ENCODE measurements at places on chromosomes 11 and 22.

GRCh38 chr22:46092011-46092410, 58.3 kb upstream of the PPARA start:
- DNase-seq, result no peak

- DNase-seq, result no peak
Measured at GRCh38 chr11:39459606-39460005, 1999.8 kb downstream of the LRRC4C start.

DNA sequence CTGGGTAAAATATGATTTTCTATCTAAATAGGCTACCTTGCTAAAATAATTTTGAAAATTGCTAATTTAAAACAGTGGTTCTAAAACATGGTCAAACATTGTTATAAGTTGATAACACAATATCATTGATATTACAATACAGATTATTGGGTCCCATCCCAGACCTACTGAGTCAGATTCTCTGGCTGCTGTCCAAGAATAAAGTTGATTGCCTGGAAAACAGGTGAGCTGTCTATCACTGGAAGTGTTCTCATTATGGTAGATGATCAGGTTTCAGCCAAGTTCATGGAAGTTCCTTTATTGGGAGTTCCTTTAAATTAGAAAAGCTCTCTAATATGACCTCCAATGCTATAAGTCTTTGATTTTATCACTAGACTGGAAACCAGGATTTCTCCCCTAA, 52.3 kb downstream of the SC5D start:
- no peak for DNase-seq

DNA sequence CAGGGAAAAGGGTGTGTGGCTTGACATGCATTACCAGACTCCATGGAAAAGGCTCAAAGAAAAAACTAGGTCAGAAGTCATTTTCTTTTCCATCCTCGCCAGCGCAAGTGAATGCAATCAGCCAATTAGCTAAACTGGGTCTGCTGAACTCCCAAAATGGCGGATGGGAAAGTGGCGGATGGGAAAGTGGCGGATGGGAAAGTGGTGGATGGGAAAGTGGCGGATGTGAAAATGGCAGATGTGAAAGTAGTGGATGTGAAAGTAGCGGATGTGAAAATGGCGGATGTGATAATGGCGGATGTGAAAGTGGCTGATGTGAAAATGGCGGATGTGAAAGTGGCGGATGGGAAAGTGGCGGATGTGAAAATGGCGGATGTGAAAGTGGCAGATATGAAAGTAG, 158.4 kb downstream of the CEP164 start:
- DNase-seq, result no peak

DNA sequence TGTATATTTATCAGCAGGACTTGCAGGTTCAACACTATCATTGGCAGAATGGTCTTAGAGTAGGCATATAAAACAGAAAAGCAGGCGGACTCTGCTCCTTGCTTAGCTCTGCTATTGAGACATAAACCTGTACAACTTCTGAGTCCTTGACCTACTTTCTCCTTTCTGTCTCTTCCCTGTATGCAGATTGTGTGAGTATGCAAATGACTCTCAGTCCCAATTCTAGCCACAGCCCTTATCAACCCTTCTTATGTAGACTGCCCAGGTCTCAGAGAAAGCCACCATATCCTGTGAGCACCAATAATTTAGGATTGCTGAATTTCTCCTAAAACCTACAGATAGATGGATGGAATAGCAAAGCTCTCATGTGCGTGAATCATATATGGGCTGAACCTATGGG, 367.6 kb upstream of the DDI1 start:
- no peak for DNase-seq

- no peak for DNase-seq
Measured at GRCh38 chr11:115873813-115874212, 369.6 kb upstream of the CADM1 start.

DNA sequence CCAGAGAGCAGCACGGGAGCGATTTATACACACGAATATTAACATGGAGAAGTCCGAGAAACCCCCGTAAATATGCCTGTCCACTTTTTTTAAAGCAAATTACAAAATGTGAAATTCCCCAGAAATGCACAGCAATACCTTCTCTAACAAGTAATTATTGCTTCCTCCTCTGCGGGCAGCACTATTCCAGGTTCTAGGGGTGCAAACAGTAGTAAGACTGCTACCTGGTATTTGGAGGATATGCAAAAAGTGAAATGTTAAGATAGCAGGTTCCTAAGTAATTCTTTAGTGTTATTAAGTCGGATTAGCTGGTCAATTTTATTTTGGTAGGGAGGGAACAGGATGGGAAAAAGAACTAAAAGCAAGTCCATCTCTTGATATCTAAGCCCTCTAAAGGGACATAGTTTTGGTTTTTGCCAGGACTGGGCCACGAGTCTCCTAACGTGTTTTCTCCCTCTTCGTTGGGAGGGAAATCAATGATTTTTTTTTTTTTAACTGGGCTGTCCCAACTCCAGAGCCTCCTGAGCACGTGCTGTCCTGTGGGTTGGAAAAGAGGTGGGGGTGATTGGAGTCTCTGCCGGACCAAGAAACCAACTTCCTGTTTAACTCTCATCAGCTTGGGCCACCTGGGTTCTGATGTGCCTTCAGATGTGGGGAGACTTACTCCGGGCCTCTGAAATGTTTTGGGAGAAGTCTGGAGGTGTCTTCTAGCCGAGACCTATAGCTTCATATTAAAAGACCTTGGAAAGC, 1.7 kb upstream of the XBP1 start:
- peak; percentile 88 for DNase-seq

DNA sequence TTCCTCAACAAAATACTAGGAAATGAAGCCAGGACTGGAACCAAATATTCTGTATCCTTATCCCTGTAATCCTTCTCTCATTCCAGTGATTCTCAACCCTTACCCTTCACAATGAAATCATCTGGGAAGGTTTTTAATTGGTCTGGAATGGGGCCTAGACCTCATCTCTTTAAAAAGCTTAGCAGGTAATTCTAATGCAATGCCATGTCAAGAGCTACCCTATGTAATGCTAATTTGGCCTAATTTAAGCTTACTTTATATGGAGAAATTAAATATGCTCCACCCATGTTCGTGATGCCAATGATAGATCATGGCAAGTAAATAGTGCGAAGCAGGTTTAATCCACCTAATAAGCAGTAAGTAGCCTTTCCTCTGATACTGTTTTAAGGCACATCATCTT, 101.7 kb downstream of the SGSM3 start:
- DNase-seq, result no peak

DNA sequence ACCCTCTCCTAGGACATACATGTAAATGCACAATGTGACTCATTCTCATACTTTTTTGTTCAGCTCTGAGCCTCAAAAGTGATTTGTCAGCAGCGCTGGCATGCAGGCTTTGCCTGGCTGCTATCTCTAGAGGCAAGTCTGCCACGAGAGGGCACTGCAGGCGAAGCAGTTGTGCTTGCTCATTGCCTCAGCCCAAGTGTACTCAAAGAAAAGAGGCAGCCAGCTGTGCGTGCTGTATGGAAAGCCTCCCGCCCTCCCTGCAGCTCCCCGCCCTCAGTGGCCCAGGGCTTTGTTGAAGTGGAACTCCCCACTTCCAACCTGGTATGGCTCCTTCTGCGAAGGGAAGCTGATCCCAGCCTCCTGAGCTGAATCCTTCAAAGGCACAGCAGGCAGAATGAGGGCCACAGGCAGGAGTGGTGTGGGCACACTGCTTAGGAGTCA, 16.3 kb downstream of the SDHAF2 start:
- DNase-seq, result peak; percentile 91

DNA sequence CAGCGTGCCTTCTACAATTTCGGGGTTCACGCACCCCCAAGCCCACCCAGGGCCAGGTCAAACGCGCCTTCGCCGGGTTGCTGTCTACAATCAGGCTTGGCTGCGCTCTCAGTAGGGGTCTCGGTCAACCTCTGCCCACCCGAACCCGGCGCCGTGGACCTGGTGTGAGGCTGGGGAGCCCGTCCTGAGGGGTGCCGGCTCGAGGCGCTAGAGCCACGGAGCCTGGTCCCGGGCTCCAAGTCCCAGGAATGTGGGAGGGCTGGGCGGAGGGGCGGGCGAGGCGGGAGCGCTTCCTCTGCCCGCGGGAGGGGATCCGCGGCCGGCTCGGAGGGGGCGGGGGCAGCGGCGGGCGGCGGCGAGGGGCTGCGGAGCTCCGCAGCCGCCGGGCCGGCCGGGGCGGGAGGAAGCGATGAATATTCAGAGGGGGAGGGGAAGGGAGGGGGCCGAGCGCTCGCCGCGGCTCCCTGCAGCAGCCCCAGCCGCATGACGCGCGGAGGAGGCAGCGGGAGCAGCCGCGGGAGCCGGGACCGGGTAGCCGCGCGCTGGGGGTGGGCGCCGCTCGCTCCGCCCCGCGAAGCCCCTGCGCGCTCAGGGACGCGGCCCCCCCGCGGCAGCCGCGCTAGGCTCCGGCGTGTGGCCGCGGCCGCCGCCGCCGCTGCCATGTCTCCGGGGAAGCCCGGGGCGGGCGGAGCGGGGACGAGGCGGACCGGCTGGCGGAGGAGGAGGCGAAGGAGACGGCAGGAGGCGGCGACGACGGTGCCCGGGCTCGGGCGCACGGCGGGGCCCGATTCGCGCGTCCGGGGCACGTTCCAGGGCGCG, at the start of gene PTPRJ:
TSS of gene PTPRJ (plus strand) at position 472 of the 819 bp plus-strand sequence. CDS start 354 bp downstream, outside the sequence.
- DNase-seq, result no peak

DNA sequence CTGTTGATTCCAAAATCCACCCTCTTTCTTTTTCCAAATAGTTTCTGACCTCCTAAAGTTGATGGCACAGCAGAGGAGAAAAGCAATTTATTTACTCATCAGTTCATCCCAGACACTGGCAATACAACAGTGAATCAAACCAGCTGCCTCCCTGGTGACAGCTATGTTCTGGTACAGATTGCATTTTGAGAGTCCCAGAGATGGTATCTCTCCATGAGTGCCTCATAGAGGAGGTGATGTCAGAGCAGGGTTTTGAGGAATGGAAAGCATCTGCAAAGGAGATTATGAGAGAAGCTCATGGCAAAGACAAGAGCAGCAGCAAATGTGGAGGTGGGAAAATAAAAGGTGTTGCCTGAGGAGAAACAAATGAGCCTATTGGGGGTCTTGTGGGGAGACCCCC, 377.2 kb downstream of the MN1 start:
- no peak for DNase-seq

DNA sequence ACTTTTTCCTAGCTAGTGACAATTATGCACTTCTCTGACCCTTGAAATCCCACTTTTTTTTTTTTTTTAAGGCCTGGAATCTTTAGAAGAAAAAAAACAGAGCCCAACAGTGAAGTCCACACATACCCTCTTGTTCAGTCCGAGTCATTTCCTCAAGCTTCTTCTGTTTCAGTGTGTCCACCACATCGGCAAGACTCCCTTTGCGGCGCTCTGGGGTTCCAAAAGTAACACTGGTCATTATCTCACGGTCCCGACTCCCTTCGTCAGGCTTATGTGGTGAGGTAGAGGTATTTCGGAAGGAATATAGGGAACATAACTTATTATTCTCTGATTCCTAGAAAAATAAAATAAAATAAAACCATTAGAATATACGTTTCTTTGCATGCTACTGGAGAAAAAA, 38.0 kb downstream of the SOX6 start:
- DNase-seq, result no peak

DNA sequence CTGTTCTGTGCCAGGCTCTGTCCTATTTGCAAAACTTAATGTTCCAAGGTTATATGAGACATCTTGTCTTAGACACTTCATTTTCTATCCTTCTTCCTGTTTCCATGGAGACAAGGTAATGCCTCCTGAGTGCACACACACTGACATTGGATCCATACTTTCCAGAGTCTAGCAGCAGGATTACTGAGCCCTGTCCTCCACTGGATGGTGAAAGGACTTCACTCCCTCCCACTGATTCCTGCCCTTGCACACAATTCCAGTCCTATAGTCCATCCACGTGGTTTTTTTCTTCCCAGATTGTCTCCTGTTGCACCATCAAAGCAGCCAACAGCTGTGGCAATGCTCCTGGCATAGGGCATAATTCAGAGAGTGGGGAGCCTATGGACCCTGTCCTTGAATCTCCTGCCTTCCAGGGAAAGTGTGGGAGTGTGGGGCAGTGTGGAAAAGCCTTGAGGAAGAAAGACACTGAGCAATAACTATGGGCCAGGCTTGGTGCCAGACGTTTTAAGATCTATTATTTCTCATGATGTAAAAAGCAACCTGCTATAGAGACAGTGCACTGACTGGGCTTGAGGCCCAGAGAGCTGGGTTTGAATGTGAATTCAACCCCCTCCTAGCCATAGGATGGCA, 31.3 kb downstream of the SERPINH1 start:
- no peak for DNase-seq

DNA sequence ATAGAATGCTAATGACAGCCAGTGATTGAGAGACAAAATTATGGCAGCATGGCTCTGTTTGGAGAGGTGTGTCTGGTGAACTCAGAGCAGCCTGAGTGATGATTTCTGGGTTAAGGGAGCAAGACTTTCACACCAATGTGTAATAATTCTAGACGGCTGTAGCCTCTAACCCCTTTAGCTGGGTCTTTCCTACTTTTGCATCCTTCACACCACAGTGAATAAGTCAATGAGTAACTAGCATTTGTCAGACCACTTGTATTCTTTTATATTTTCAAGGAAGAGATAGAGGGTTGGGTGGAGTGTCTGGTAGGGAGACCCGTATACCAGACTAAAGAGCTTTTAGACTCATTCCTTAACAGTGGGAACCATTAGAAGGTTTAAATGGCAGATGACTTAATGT, 50.4 kb downstream of the ATXN10 start:
- no peak for DNase-seq

- DNase-seq, result no peak
Measured at GRCh38 chr11:119459293-119459976, 36.5 kb upstream of the THY1 start.

GRCh38 chr11:96207459-96208449, 135.2 kb downstream of the MAML2 start:
- DNase-seq, result no peak

DNA sequence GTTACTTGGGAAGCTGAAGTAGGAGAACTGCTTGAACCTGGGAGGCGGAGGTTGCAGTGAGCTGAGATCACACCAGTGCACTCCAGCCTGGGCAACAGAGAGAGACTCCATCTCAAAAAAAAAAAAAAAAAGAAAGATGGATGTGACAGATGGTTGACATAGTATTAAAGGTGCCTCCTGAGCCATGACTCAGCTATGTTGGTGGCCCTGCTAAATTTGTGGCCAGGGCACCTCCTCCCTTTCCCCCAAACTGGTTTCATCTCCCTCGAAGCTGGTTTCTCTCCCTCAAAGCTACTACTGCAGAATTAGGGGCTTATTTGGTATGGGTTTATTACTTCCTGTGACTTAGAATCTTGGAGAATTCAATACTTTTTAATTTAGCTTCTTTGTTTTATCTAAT, 31.5 kb downstream of the SDHD start:
- DNase-seq, result no peak

DNA sequence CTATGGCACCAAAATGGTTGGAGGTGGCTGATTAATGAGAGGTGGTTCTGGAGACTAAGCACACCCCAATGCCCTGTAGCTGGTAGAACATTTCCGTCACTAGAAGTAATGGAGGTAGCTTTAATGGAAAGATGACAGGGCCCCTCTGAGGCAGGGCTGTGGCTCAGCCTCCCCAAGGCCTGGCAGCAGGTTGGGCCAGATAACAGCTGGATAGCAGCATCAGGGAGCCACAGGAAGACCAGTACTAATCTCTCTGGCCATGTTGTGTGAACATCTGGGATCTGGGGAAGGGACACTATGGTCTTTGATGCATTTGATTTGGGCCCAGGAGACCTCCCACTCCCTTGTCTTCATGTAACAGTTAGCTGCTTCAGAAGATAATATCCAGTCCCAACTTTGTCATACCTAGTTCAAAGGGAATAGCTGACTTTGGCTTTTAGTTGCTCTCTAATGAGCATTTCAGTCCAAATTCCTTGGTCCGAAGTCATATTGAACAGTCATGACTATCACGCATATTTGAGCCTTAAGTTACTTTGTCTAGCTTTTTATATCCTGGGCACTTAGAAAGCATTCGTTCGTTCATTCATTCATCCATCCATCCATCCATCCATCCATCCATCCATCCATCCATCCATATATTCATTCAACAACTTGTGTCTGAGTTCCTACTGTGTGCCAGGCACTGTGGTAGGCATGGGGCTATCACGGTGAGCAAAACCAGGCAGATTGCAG, 53.0 kb upstream of the LMO2 start:
- DNase-seq, result peak; percentile 100

Measured in hematopoietic multipotent progenitor cell treated with erythropoietin and hydrocortisone succinate and interleukin-3 and kit ligand, for 8 days (in vitro differentiated cells).